ENCODE measurements at places on chromosomes 6 and 20.
A peak's percentile ranks its signal among the peaks of the same experiment; 100 is the strongest.

GRCh38 chr20:63176034-63176426 is 39.9 kb downstream of the YTHDF1 start:
- DNase-seq, result no peak

- DNase-seq, result no peak
These were observed 65.0 kb upstream of the SUPT3H start for GRCh38 chr6:45442716-45443115.

DNA sequence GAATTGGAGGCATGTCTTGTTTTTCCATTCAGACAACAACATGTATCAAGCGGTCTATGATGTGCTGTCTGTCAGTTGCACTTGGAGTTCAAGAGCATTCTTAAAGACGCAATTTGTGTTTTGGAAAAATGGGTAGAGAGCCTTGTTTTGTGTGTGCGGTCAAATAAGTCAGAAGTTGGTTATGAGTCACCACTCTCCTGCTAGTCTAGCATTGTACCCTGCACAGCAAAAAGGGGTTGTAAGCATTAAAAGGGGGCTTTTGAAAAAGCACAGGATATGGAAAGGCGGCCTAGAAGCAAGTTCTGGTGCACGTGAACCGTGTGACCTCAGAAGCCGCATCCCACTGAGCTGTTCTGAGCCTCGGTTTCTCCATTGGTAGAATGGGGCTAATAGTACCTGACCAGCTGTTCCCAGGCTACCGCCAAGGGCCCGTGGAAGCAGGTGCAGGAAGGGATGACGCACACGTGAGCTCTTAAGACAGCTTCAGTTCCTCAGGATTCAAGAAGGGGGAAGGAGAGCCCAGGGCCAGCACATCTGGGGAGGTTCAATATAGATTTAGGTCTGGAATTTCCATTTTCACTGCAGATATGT is 61.6 kb upstream of the SNX9 start:
- DNase-seq, result peak; percentile 33

DNA sequence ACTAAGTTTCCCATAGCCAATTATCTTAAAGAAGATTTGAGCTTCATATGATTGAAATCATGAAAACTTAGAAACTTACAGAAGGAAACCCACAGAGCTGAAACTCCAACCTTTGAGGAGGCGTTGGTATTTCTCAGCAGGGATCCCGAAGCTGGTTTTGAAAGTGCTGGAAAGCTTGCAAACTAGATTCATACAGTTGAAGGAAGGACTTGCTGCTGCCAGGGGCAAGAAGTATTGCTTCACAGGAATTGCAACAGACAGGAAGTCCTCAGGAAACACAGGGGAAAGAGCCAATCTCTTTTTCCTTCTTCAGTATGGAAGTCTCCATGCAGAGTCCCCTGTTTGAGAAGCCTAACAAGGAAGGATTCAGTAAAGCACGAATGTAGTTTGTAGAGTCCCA is 419.7 kb downstream of the CD109 start:
- no peak for DNase-seq

DNA sequence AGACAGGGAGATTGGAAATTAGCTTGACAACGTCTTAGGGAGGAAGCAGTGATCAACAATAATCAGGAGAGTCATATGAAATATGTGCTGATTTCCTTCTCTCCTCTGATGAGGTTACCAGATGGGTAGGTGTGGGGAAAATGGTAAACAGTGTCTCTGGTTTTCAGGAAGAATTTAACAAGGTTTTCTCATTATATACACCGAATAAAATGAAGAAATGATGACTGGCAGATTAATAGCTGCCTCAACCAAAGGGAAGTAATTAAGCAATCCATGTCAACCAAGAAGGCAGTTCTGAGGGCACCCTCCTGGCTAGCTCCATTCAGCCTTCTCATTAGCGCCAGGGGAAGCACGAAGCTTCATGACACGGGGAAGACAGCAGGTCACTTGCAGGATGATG is 12.7 kb upstream of the RAMACL start:
- no peak for DNase-seq

DNA sequence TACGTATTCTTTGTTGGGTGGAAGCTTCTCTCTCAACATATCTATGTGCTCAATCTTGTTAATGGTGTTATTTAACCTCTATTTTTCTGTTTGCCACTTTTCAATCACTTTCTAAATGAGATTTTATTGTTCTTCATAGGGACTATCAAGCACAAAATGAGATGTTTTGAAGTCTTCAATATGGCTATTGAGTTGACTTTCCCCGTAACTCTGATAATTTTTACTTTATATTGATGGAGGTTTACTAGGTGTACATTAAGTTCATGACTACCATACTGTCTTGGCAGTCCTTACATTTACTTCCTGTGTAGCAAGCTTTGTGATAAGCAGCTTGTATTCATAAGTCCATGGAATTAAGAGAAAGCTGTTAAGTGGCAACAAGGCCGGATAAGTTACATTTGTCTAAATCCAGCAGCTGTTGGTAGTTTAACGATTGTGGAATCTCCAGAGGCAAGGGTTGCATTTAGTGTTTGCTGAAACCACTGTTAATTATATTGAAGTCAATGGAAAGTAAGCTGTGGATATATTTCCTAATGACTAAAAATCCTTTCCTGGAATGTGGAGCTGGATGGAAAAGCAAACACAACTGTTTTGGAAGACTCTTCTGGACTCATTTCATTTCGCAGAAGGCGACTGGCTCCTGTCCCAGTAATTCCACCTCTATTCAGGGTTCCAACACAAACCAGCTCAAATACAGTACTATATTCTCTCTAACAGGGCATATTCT is 57.3 kb upstream of the SMIM29 start:
- DNase-seq, result no peak

GRCh38 chr6:35370124-35370741 is 27.9 kb downstream of the PPARD start:
- peak; percentile 27 for DNase-seq

DNA sequence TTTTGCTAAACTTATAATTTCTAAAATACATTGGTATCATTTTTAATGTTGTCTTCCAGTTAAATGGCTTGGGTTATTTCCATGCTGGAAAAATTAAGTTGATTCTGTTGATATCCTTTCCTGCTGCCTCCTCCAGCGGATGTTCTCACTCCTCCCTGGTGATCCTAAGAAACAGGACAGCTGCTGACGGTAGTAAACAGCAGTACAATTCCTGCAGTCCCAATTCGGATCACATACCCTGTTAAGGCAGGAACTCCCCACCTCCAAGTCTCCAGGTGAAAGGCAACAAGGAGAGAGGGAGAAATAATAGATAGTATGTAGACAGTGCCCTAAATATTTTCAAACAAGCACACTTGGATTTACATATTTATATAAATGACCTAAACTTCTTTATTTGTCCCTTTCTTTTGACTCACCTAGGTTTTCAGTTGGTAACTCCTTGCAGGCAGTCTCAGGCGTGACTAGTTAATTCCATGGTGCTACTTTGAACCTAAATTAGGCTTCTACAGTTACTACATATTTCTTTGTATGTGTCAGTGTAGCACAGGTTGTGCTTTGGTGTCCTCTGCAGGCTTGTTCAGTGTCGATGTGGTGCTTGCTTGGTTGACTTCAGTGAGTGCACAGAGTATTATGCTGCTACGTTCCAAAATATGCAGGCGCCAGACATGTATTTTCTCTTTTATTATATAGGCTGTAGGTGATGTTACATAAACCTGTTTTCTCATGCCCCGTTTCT is 126.0 kb downstream of the ADGRB3 start:
- no peak for DNase-seq

DNA sequence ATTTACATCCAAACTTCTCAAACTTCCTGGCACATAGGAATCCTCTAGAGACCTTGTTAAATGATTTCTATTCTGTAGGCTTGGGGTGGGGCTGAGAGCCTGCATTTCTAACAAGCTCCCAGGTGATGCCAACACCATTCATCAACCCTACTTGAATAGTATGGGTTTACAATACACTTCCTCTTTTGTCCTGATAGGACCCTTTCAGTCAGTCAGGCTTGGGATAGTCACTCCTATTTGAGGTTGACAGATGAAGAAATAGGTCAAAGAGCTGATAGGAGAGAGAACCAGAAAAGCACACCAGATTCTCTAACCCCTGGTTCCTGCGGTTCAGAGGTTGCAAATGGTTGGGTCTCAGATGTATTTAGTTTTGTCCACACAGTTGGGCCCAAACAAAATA is 273.4 kb downstream of the TSHZ2 start:
- DNase-seq, result no peak

- no peak for DNase-seq
These were observed 6.0 kb upstream of the CABLES2 start for GRCh38 chr20:62413025-62413570.

DNA sequence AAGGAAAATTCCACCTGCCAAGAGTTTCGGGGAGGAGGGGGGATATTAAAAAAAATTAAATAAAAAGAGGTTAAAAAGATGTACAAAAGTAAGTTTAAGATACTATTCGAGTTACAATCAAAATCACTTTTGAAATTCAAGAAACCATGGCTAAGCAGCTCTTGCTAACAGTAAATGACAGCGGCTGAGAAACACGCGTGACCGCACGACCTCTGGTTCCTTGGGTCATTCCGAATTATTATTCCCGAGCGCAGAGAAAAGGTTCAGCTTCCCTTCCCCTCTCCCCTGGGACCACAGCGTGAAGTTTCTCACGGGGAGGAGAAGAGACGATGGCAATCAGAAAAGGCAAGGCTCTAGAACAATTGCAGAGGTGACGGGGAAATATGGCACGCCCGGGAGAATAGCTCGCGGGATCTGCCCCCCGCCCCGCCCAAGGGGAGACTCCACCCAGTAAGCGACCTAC is 496 bp downstream of the TMEM242 start:
- peak; percentile 67 for DNase-seq

- no peak for DNase-seq
These were observed 112.1 kb upstream of the TMEM170B start for GRCh38 chr6:11425431-11425871.

- DNase-seq, result no peak
These were observed 43.5 kb upstream of the NFATC2 start for GRCh38 chr20:51586005-51586440.

GRCh38 chr6:29558439-29559079 is 973 bp downstream of the UBD start:
- no peak for DNase-seq

DNA sequence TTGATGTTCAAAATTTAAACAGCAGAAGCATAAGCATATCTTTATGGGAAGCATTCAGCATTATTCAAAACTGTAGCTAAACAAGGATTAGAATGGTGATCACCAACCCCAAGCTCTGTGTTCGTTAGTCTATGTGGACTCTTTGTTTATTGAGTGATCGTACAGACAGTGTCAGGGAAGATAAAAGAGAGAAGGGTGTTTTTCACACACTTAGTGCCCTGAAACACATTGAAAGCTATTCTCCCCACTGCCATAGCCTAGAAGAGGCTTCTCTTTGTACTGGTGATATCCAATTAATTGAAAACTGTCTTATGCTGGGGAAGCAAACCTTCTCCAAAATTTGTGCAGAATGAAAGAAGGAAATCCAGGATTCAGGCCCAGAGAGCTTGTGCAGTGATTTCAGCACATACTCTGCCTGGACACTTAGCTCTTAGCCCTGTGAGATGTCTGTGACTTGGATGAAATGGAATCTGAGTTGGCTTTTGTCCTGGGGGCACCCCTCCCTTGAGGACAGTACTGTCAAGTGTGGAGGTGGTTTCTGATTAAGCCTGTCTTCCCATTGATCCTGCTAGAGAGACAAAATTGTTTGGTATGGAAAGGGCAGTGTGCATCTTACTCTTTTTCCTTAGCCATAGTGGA is 125.7 kb upstream of the MTHFD1L start:
- no peak for DNase-seq

DNA sequence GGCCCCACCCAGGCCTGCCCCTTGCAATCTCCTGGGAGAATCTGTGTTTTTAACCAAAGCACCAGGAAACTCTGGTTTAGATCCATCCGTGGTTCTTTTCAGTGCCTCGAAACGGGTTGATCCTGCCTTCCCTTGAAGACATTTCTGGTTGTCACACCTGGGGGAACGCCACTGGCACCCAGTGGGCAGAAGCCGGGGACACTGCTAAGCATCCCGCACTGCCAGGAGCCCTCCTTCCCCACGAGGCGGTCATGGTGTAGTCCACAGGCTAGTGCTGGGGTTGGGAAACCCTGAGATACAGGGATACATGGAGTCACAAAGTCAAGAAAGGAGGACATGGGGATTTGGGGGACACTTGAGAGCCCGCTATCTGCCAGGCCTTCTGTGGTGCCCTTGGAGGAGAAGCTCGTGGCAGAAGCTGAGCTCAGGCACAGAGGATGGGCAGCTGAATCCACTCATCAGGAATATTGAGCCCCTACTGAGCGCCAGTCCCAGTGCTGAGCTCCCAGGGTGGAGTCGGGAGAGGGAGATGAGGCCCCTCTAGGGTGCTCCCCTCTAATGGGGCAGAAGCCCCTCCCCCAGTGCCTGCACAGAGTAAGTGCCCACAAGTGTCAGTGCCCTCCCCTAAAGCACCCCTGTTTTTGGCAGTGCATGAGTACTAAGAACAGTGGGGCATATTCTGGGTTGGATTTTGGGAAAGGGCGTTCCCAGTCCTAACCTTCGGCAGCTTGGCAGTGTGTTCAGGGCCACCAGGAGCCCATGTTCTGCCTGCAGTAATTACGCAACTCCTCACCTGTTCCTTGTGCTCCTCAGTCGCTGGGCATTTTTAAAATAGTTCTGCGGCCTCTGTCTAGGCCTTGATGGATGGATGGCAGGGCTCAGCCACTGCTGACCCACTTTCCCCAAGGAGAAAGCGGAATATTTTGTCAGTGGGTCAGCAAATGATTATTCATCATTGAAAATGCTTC is 25.6 kb upstream of the PHACTR3 start:
- DNase-seq, result no peak

DNA sequence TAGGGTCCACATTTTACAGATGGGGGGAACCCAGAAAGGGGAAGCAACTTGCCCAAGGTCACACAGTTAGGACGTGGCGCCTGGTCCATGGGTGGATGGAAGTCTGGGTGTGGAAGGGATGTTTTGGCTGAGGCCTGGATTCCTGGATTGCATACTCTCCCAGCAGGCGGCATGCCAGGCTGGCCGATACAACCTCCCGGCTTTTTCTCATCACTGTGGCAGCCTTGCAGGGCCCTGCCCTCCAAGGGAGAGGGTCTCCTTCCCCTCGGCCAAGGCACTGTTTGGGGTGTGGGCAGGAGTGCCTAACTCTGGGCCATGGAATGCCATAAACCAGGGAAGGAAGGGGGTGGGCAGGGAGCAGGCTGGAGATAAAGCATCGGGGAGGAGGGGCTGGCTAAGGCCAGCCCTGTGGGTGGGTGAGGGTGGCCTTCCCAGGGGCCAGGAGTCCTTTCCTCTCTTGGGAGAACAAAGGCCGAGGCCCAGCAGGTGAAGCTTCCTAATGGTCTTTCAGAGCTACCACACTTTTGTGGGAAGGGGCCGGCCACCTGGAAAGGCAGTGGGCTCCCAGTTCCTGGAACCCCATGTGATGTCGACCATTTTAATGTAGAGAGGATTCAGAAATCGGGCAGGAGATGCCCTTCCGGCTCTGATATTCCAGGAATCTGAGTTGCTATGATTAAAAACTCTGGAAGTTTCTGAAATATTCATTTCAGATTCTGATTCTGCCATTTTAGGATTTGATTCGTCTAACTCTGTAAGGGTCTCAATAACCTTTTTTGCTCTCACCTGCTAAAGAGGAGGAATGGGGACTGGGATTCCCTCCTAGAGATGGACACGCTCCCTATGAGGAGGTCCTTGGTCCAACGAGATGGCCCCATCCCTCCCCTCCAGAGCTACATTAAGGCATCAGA is 4.2 kb downstream of the FOXS1 start:
- no peak for DNase-seq
